ENCODE measurements at places on chromosomes 3 and 15.
A peak's percentile ranks its signal among the peaks of the same experiment; 100 is the strongest.

GRCh38 chr3:42547401-42547945 is 34.3 kb downstream of the SEC22C start:
- peak; percentile 56 for DNase-seq

DNA sequence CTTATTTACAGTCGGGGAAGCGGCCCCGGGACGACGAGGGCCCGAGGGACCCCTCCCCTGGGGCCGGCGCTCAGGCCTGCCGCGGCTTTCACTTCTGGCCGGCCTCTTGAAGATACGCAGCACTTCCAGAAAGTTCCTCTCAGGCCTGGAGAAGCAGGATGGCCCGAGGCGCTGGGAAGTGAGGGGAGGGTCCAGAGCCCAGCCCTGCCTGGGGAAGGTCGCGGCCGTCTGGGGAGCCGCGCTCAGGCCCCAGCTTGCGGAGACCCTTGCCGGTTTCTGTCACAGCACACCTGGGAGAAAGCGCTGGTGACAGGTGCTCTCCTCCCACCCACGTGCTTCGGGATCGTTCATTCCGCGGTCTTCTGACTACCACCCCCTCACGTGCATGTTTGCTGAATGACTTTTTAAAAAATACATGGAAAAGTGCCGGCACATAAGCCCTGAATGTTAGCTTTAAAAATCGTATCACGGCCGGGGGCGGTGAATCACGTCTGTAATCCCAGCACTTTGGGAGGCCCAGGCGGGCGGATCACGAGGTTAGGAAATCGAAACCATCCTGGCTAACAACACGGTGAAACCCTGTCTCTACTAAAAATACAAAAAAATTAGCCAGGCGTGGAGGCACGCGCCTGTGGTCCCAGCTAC is 727 bp upstream of the TM2D3 start:
- DNase-seq, result no peak

- no peak for DNase-seq
These were observed 80.7 kb upstream of the DLG1 start for GRCh38 chr3:197378985-197379718.

GRCh38 chr15:67186688-67187087 is 67.8 kb downstream of the AAGAB start:
- no peak for DNase-seq

DNA sequence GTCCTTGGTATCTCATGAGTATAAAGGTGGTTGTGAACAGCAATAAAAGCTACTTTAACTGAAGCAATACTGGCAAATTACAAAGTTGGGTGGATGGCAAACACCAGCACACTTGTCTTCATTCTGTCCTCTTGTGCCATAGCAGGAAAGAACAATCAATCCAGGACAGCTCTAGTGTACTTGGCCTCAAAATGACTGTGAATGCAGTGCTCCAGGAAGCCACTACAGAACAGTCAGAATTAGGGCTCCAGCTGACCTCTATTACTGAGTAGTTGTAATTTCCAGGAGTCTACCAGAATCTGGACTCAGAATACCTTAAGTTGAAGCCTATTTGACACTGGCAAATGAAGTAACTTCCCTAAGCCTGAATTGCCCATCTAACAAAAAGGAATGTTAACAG is 339.0 kb upstream of the WNT5A start:
- DNase-seq, result no peak

DNA sequence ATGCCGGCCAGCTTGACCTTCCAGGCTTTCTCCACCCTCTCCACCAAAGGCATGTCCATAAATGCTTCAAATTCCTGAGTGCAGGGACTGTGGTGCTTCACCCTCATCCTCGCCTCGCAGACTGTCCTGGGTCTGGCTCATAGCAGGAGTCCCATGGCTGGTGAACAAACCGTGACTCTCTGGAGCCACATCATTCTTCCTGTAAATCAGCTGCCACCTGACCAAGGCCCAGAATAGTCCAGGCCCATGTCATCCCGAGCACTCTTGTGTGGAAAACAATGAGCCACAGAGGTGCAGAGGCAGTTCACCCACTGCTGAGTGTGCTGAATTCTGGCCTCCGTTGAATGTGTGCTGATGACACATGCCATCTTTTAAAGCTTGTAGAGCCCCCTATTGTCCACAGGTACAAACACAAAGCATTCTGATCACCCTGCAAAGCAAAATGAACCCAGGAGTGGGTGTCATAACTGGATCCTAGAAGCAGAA is 68.6 kb downstream of the ABHD5 start:
- DNase-seq, result no peak

DNA sequence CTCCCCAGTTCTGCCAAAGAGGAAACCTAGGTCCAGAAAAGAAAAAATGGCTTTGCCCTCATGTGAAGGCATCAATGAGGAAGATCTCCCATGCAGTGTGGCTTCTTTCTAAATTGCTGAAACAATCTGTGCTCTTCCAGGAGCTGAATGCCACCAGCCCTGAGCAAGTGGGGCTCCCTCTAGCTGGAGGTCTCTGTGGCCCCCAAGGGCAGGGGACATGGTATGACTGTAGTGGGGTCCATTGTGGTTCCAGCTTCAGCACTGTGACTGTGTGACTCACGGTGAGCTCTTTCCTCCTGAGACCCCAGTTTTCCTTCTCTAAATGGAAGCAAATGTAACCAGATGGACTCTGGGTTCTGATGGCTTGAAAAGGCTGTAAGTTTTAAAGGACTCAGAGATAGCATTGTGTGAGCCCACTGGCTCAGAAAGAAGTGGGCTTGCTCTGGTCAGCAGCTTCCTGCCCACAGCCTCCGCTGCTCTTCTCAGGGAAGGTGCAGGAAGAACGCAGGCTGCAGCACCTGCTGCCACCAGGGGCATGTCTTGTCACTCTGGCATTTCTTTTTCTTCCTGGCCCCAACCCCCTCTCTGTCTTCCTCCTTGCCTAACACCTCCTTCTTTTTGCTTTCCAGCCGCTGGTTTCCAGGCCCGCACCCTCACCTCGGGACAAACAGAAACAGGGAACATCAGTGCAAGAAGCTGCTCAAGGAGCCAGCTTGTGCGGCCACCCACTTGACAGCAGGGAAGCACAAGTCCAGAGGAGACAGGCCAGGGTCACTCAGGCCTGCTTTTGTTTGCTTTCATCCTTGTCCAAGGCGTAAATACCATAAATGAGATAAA is 5.8 kb upstream of the CXCR6 start:
- DNase-seq, result no peak
